Sigmoid colon (tissue), 7 donors: ENCODE measurements at places on chromosomes 6 and 20.

- no peak for DNase-seq
Measured at GRCh38 chr6:31791324-31792089, 4.0 kb downstream of the VARS1 start.

- no peak for DNase-seq
Measured at GRCh38 chr6:166645896-166646295, 18.8 kb upstream of the RPS6KA2 start.

DNA sequence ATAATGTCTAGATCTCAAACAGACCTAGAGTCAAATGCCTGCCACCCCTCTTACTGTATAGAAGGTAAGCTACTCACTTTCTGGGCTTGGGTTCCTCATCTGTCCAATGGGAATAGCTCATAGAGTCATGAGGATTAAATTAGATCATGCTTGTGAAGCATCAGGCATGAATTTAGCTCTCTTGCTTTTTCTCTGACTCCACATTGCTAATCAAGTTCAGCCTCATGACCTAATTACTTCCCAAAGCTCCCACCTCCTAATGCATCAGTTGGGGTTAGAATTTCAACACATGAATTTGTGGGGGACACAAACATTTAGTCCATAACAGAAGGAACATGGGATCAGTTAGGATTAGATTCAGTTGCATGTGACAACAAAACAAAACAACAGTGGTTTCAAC, 4.6 kb upstream of the DDX27 start:
- DNase-seq: no peak

- DNase-seq: no peak
Measured at GRCh38 chr6:147438758-147439528, 69.5 kb upstream of the SAMD5 start.

DNA sequence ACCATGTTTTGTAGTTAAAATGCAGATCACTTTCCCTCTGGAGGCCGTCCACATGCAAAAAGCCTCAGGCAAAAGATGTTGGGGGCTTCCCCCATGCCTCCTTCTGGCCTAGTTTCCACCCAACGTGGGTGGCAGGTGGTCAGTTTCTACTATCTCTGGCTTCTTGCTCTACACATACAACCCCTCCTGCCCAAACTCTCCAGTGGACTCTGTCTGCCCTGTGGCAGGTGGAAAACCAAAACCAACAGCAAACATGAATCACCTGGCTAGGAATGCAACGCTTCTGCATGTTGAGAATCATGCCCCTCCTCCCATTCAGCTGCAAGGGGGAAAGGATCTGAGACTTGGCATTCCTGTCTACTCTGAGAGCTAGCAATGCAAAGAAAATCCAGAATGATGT, 94.8 kb downstream of the MBOAT1 start:
- DNase-seq: no peak

DNA sequence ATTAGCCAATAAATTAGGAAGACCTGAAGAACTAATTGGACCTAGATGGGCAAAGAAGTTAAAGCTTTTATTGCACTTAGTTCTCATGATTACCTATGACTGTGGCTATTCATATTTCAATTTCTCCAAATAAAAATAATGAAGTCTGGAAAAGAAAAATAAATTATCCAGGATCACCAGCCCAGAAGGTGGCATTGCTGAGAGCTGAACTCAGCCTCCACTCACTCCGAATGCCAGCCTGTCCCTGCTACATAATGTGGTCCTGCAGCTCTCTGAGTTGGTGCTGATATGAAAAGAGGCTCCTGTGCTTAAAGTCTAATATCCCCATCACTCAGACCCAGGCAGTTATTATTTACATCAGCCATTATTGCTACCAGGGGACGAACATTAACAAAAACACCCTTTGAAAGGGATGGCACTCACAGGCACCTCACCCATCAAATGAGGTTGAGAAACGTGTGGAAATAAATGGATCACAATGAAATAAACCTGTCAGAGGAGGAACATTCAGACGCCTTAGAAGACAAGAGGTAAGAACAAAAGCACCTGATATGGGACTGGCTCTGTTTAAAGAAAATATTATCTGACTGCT, 649.7 kb upstream of the CHD6 start:
- no peak for DNase-seq

- DNase-seq: no peak
Measured at GRCh38 chr6:124482071-124482491, 480.2 kb upstream of the RNF217 start.

- DNase-seq: no peak
Measured at GRCh38 chr6:30019819-30020218, 41.2 kb upstream of the POLR1H start.

GRCh38 chr6:1453024-1453423, 63.6 kb downstream of the FOXF2 start:
- DNase-seq: no peak

DNA sequence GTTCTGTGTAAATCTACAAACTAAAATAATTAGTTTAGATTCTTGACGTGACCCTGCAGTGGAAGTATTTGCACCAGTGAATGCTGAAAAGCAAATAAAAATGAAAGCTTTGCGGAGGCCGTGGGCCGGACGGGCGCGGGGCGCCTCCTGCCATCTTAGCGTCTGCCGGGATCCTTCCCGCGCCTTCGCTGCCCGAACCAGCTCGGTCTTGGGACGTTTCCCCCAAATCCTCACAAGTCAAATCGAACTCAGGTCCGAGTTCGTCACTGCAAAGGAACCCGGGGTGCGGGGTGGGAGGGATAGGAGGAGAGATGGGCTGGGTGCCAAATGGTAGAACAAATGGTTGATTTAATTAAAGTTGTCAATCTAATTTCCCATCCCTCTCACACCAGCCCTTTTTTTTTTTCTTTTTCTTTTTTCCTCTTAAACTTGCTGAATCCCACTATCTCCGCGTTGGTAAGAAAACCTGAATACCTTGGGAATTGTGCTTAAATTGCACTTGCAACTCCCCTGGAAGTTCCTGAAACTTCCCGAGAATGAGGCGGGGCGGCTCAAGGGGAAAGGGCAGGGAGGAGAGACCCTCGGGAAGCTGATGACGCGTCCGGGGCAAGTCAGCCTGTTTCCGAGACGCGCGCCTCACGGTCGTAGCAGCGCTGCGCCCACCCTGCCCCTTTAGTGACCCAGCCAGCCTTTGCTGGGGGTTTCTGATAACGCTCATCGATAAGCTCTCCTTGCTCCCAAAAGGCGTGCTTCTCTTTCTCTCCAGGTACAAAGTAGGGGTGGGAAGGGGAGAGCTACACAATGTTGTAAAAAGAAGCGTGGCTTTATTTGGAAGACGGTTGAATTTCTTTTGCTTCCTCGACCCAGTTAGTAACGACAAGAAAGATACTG, 1.8 kb downstream of the GJA1 start:
- peak; percentile 75 for DNase-seq

- DNase-seq: no peak
Measured at GRCh38 chr6:127463056-127463455, 3.9 kb upstream of the KIAA0408 start.

GRCh38 chr20:16412906-16413305, 160.3 kb downstream of the KIF16B start:
- DNase-seq: no peak

DNA sequence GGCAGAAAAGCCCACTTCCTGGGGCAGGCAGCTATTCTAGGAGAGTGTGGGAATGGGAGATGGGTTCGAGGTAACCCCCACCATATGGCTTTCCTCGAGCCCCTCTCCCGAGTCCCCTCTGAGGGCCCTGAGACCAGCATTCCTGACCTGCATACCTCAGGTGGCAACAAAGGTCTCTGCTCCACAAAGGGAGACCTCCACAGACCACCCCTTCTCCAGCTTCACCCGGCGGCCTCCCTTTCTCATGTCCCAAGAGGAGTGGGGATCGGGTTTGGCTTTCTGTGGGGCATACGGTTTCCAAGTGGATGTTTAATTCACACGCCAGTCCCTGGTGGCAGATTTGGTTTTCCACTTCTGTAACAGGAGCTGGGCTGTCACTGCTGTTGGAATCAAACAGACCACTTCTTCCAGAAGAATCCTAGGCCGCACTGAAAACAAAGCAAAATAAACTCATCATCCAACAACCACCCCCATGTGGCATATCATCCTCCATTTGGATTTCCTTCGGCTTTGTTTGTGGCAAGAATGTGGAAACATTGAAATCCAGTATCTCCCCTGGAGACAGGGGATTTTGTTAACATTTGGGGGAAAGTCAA, 83.2 kb downstream of the DLL1 start:
- no peak for DNase-seq

GRCh38 chr6:139659711-139660110, 285.3 kb upstream of the CITED2 start:
- no peak for DNase-seq

DNA sequence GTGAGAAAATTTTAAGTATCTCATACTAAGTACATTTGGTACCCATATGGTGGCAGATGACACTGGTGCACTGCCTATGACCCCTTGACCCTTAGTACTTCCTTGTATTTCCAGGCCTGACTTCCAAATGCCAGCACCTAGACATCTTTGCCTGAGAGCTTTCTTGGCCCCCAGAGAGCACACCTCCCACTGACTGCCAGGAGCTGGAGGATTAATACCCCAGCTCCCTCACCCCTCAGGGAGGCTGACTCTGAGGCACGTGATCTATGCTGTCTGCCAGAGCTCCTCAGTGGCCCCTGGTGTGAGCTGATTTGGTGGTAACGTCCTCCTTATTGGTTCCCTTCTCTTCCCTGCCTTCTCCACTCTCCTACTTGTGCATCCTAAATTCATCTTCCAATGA, 38.0 kb downstream of the BFSP1 start:
- peak; percentile 19 for DNase-seq

GRCh38 chr20:6164421-6165341, 41.9 kb upstream of the FERMT1 start:
- no peak for DNase-seq

DNA sequence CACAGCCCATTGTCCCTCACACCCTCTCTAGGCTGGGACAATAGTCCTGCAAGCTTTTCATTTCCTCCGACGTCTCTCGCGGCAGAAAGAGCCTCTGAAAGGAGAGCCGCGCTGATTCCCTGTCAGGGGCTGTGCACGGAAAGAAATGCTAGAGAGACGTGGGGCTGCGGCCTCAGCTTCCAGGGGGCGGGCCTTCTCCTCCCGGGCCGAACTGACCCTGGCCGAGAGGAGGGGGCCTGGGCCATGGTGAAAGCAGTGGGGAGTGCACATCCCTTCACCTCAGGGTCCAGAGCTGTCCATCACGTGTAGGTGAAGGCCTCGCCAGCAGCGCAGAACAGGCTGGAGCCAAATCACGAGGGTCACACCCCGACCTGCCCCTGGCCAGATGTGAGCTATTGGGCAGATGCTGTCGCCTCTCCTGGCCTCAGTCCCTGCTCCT, 220.4 kb downstream of the TAF4 start:
- no peak for DNase-seq

GRCh38 chr20:4836935-4837334, 115.2 kb downstream of the PRND start:
- peak; percentile 48 for DNase-seq

DNA sequence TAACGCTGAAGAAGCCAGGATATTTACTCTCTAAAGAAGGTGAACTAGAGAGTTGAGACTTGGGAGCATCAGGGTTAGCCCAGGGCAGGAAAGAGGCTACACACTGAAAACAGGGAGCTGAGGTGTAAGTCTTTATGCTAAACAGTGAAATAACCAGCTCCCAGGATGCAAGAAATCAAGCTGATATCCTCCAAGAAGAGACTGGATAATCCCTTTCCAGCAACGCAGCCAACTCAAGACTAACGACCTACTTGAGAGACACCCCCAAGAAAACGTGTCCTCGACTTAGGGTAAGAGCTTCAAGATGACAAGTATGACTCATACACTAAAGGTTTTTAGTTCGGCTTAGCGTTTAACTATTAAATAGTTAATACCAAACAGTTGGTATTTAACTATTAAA, 202.2 kb downstream of the TASP1 start:
- no peak for DNase-seq

- DNase-seq: peak; percentile 94
Measured at GRCh38 chr20:19964289-19965265, 52.6 kb upstream of the NAA20 start.

DNA sequence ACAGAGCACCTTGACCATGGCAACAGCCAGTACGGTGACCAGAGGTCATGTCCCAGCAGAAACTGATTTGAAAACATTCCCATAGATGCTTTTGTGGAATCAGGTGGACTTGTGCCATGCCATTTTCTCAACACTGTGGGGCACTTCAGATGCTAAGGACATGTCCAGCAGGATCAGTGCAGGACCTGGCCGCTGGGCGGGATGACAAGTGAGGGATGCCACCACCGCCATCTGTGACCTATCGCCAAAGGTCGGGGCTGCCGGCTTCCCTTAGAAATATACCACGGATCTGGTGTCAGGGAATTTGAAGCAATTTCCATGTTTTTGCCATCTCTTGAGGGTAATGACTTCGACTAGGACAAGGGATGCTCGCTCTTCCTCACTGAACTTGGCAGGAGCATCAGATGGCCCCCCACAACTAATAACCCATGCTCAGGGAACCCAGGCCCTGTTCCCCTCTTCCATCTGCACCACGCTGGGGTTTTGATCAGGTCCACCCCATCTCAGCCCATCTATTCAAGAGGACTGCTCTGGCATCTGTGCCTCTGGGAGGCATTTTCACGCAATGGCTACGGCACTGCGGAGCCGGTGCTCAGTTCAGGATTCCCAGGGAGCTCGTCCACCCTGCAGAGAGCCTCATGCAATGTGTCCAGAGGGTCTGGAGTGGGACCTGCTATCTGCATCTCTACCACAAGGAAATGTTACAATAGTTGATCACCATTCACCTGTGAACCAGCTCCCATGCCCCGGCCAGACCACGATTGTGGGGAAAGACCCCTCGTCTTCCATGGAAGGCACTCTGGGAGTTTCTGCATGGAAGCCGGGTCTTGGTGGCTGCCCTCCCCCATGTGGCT, 302.6 kb downstream of the TAF4 start:
- peak; percentile 53 for DNase-seq

- no peak for DNase-seq
Measured at GRCh38 chr6:125302840-125303511, 1.2 kb upstream of the HDDC2 start.

- no peak for DNase-seq
Measured at GRCh38 chr6:17621003-17621402, 20.9 kb downstream of the FAM8A1 start.

DNA sequence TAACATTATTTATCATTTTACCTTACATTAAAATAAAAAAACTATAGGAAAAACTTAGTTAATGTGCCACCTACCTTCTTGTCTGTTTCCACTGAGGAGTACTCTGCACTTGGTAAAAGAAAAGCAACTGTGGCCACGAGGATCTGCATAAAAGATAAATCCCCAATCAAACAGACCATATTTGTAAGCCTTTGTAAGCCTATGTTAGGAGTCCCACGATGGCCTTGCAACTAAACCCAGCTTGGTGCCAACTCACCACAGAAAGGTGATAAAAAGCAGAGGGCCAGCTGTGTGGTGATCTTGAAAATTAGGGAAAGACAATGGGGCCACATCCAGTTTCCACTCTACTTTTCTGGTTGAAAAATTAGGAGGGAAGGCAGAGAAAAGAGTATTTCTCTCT, 156.9 kb downstream of the INSM1 start:
- no peak for DNase-seq

GRCh38 chr20:37542281-37542680, 14.6 kb upstream of the BLCAP start:
- DNase-seq: no peak

DNA sequence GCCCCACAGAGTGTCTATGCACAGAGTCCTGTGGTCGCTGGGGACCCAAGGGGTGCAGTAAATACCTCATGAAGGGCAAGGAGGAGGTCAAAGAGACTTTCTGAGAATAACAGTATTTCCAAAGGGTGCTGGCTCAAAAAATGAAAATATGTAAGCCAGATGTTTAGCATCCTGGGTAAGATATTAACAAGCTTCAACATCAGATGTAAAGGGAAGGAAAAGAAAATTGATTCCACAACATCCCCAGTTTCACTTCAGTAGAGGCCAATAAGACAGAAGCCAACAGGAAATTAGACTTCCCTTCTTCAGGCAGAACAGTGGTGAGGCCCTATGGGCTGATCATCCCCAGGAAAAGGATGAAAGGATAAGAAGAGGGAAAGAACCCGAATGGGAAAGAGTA, 434.7 kb downstream of the PRKN start:
- no peak for DNase-seq
